ENCODE measurements at places on chromosomes 12 and 14. TPM values are rescaled to one million over a fixed set of nuclear protein-coding genes. Genes with fewer than 3 reads are reported as not detected.

- no peaks in the 10 kb centered on the region for H3K36me3 ChIP-seq
- no peak overlapping the region for H3K4me3 ChIP-seq
- H3K27ac ChIP-seq, result no peak overlapping the region
- H3K4me1 ChIP-seq, result no peaks in the 10 kb centered on the region
- DNase-seq, result no peak
These were observed 14.1 kb upstream of the TMEM263 start for GRCh38 chr12:106941481-106942156.

DNA sequence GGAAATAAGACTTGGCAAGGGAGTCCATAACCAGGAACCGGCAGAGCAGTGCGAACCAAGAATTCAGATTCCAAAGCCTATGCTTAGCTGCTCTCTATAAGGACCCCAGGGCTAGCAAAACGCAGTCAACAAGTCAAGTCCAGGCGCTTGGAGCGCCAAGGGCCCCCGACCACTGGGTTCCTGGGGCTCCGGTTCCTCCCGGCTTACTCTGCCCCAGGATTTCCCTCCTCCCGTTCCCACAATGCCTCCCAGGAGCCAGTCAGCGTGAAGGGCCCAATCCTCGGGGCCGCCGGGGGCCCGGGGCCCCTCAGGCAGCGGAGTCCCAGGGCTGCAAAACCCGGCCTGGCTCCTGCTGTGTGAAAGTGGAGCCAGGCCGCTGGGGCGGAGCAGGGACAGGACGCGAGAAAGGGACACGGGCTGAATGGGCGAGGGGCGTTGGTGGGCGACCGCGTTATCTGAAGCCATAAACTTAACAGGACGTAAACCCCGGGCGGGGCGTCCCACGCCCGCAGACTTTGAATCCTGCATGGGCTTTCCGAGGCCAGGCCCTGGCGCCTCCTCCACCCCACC is 1.5 kb downstream of the KRT8 start:
- DNase-seq, result peak; percentile 67
- H3K27me3 ChIP-seq, result no peaks in the 10 kb centered on the region
- H3K4me3 ChIP-seq, result peak overlapping the region; percentile 39
- H3K36me3 ChIP-seq, result no peaks in the 10 kb centered on the region
- H3K4me1 ChIP-seq, result peaks cover 10% of the 10 kb centered on the region
- H3K27ac ChIP-seq, result no peak overlapping the region

The ZBTB25 gene
- 50.1 TPM for total RNA-seq

DNA sequence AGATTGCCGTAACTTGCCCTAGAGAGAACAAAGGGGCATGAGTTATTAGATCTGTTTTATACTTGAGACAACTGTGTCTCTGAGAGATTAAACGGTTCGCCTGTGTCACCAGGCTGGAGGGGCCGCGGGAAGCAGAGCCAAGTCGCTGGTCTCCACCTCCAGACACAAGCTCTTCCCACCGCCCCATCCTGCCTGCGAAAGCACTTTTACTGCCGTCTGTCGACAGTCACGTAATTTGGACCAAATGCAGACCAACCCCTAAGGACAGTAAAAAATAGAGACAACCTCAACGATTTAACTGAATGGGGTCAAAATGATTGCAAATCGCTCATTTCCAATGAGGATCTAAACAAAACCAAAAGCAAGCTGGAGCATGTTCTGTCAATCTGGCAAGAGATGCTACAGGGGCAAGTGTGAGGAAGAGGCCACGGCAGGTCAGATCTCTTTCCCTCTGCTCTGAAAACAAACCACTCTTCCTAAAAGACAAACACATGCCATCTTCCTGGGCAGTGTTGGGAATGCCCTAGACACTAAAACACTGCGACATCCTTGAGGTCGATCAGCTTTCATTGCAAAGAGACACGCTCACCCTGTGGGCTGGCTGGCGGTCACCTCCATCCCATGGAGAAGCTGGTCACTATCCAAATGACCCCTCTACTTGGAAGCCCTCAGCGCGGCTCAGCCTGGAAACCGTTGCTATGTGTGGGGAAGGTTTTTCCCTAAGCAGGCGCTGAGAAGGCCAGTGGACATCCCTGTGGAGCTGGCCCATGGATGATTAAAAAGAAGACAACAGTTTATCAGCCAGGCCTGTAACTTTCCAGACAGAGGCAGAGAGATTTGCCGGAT is 17.1 kb downstream of the GSC start:
- H3K36me3 ChIP-seq, result no peaks in the 10 kb centered on the region
- H3K27ac ChIP-seq, result no peak overlapping the region
- peaks cover 3% of the 10 kb centered on the region for H3K27me3 ChIP-seq

- no peak for DNase-seq
- no peak overlapping the region for H3K4me3 ChIP-seq
- H3K27me3 ChIP-seq, result no peaks in the 10 kb centered on the region
- H3K27ac ChIP-seq, result no peak overlapping the region
- H3K36me3 ChIP-seq, result no peaks in the 10 kb centered on the region
- H3K4me1 ChIP-seq, result no peaks in the 10 kb centered on the region
These were observed 606.5 kb downstream of the GALC start for GRCh38 chr14:87386524-87386923.

GRCh38 chr12:55060470-55060869 is 40.7 kb downstream of the NEUROD4 start:
- no peak for DNase-seq
- no peak overlapping the region for H3K4me3 ChIP-seq
- H3K27ac ChIP-seq, result no peak overlapping the region
- no peaks in the 10 kb centered on the region for H3K4me1 ChIP-seq

DNA sequence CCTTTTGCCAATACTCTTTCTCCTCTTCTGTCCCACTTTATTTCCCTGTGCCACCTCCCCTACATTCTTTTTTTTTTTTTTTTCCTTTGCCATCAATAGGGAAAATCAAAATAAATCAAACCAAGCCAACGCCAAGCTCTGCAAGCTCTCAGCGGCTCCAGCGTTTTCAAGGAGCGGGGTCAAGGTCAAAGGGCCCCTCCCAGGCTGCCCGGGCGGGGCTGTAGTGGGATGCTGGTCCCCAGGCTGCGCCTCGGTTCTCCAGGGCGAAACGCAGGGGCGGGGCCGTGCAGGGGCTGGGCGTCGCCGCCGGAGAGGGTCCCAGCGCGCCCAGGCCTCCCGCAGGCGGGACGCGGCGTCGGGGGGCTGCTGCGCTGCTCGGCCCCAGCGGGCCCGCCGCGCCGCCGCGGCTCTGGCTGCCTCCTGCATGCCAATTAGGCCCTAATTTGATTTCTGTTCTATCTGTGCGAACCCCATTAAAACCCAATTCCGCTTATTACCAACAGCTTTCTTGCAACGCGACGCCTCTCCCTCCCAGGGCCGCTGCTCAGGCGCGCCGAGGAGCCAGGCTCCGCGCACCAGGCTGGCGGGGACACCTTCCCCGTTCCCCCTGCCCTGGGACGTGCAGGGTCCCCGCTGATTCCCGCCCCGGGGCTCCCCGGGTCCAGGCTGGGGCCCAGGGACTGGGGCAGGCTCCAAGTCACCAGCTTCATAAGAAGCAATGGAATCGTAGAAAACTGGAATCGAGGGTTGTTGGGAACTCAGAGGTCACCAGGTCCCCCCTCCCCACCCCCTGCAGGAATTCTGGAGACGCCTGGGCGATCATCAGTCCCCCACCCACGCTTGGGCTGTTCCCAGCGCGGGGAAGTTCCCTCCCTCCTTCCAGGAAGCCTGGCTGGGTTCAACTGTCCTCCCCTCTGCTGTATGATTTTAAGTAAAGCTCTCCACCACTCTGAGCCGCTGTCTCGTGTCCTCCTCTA is 50.7 kb upstream of the MAP1LC3B2 start:
- peaks cover 2% of the 10 kb centered on the region for H3K4me1 ChIP-seq
- peaks cover 36% of the 10 kb centered on the region for H3K27me3 ChIP-seq
- H3K36me3 ChIP-seq, result no peaks in the 10 kb centered on the region
- no peak overlapping the region for H3K27ac ChIP-seq

The TSPAN8 gene
- total RNA-seq, result not detected

DNA sequence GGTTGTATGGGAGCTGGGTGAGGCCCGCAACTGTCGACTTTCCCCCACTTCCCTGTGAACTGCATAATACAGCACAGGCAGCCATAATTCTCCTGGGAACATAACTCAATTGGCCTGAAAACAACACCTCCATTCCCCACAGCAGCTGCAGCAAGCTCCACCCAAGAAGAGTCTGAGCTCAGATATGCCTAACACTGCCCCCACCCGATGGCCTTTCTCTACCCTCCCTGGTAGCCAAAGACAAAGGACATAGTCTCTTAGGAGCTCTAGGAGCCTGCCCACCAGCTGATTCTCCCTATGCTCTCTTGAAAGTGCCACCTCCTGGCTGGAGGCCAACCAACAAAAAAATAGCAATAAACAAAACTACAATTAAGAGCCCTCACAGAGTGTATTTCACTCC is 542.7 kb upstream of the LMO3 start:
- no peak for DNase-seq
- H3K4me1 ChIP-seq, result no peaks in the 10 kb centered on the region
- H3K36me3 ChIP-seq, result no peaks in the 10 kb centered on the region
- no peak overlapping the region for H3K27ac ChIP-seq
- no peak overlapping the region for H3K4me3 ChIP-seq
- H3K27me3 ChIP-seq, result no peaks in the 10 kb centered on the region

The MTERF2 gene
- total RNA-seq, result 8.2 TPM

- no peaks in the 10 kb centered on the region for H3K36me3 ChIP-seq
- H3K4me3 ChIP-seq, result no peak overlapping the region
- no peak for DNase-seq
- H3K4me1 ChIP-seq, result no peaks in the 10 kb centered on the region
- no peak overlapping the region for H3K27ac ChIP-seq
- H3K27me3 ChIP-seq, result peaks cover 32% of the 10 kb centered on the region
These were observed 6.1 kb upstream of the KRT18 start for GRCh38 chr12:52942901-52943181.

- H3K4me3 ChIP-seq, result no peak overlapping the region
- no peak overlapping the region for H3K27ac ChIP-seq
- no peaks in the 10 kb centered on the region for H3K36me3 ChIP-seq
- no peaks in the 10 kb centered on the region for H3K4me1 ChIP-seq
These were observed 12.2 kb downstream of the PTPN11 start for GRCh38 chr12:112430929-112431328.

DNA sequence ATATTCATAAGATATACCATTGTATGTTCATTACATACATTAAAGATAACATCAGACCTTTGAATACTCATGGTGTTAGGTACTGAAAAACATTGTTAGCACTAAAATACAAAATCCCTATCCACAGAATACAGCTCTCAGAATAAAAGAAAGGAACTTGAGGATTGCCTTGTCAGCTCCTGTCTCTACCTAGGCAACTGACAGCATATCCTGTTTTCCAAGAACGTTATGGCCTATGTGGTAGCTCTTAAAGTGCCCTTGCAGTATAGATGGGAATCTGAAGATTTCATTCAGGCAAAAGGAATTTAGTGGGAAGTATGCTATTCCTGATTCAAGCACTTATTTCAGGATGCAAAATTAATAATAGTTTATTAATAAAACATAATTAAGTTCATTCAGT is 1.8 kb upstream of the PPP1R12A start:
- H3K4me1 ChIP-seq, result peaks cover 24% of the 10 kb centered on the region
- no peaks in the 10 kb centered on the region for H3K36me3 ChIP-seq
- no peaks in the 10 kb centered on the region for H3K27me3 ChIP-seq
- H3K27ac ChIP-seq, result no peak overlapping the region
- H3K4me3 ChIP-seq, result no peak overlapping the region

GRCh38 chr12:63876980-63877379 is 32.5 kb downstream of the SRGAP1 start:
- DNase-seq, result no peak
- no peak overlapping the region for H3K27ac ChIP-seq
- H3K36me3 ChIP-seq, result no peaks in the 10 kb centered on the region
- no peaks in the 10 kb centered on the region for H3K4me1 ChIP-seq
- no peak overlapping the region for H3K4me3 ChIP-seq

DNA sequence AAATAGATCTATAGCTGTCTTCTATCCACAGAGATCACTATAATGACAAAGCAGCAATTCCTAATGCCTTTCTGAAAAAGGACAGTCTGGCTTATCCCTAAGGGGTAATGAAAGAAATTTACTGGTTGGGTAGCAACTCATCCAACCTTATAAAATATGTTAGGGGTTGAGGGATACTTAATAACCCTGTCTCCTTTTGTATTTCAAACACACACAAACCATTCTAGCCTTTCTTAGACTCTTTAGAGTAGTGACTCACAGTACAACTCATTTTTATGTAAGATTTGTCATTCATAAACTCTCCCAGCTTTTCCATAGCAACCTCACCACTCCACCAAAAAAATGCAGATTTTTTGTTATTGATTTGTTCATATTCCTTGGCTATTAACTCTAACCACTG is 167.9 kb downstream of the FSCB start:
- H3K27ac ChIP-seq, result no peak overlapping the region
- no peaks in the 10 kb centered on the region for H3K4me1 ChIP-seq
- no peak for DNase-seq
- no peak overlapping the region for H3K4me3 ChIP-seq

DNA sequence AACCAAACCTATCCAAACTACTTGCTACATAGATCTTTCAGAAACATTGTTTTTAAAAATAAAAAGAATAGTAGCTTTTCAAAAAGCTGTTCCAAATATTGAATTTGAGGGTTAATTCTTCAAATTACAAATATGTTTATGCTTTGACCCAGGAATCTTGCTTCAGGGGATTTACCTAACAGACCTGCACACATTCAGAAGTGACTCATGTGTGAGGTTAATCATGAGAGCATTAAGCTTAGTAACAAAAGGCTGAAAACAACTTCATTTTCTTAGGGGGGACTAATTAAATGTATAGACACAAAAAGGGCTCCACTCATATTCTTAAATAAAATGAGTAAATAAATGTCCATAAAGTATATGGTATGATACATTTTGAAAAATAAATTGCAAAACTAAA is 672.4 kb upstream of the FLRT2 start:
- no peaks in the 10 kb centered on the region for H3K36me3 ChIP-seq
- H3K4me3 ChIP-seq, result no peak overlapping the region
- no peaks in the 10 kb centered on the region for H3K4me1 ChIP-seq
- DNase-seq, result no peak
- no peak overlapping the region for H3K27ac ChIP-seq

The IFNG gene
- total RNA-seq, result 11.8 TPM

The CLMN gene
- total RNA-seq, result 2.2 TPM

DNA sequence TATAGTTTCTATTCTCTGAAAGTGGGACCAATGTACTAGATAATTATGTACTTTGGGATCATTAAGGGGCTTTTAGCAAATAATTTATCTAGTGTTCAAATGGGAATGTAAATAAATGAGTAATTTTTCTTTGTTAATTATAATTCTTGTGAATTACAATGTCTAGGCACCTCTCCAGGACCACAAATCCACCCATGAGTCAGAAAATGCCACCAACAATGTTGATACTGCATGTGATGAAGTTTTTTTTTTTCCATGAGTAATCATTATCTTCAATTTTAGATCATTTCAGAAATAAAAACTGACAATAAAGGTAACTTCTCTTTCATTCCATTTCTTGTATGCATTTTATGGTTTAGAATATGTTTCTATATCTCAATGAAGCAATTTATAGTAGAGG is 470.3 kb downstream of the VRK1 start:
- no peak for DNase-seq
- H3K27me3 ChIP-seq, result no peaks in the 10 kb centered on the region
- no peaks in the 10 kb centered on the region for H3K36me3 ChIP-seq
- no peaks in the 10 kb centered on the region for H3K4me1 ChIP-seq

DNA sequence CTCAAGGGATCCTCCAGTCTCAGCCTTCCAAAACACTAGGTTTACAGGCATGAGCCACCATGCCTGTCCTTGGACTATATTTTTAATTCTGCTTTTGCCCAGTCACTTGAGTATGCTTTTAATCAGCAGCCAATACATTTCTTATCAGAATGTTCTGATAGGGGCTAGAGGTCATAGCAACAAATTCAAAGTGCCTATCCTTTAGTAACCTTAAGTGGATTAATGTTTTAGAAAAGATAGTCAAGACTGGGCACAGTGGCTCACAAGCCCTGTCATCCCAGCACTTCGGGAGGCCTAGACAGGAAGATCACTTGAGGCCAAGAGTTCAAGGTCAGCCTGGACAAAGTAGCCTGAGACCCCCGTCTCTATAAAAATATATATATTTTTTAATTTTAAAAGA is 37.1 kb downstream of the CKB start:
- no peak for DNase-seq
- no peak overlapping the region for H3K27ac ChIP-seq
- H3K4me3 ChIP-seq, result no peak overlapping the region

The GUCY2C gene
- not detected for total RNA-seq

All from T-cell (primary cell).